ENCODE measurements at places on chromosomes 5 and 9.

- no peak for DNase-seq
These were observed 50.4 kb downstream of the MAPKAP1 start for GRCh38 chr9:125656560-125656959.

GRCh38 chr9:114925672-114926071 is 4.7 kb downstream of the TNFSF8 start:
- DNase-seq, result no peak

- no peak for DNase-seq
These were observed 23.6 kb downstream of the ATG10 start for GRCh38 chr5:81995407-81995806.

DNA sequence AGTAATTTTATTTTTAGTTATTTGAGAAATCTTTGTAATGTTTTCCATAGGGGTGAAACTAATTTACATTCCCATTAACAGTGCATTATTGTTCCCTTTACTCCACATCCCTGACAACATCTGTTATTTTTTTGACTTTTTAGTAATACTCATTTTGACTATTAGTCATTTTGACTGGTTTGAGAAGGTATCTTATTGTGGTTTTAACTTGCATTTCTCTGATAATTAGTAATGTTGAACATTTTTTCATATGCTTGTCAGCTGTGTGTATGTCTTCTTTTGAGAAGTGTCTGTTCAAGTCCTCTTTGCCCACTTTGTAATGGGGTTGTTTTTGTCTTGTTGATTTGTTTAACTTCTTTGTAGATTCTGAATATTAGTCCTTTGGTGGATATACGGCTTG is 27.5 kb downstream of the CCDC152 start:
- no peak for DNase-seq

GRCh38 chr9:120904978-120905301 is 21.7 kb downstream of the TRAF1 start:
- no peak for DNase-seq

DNA sequence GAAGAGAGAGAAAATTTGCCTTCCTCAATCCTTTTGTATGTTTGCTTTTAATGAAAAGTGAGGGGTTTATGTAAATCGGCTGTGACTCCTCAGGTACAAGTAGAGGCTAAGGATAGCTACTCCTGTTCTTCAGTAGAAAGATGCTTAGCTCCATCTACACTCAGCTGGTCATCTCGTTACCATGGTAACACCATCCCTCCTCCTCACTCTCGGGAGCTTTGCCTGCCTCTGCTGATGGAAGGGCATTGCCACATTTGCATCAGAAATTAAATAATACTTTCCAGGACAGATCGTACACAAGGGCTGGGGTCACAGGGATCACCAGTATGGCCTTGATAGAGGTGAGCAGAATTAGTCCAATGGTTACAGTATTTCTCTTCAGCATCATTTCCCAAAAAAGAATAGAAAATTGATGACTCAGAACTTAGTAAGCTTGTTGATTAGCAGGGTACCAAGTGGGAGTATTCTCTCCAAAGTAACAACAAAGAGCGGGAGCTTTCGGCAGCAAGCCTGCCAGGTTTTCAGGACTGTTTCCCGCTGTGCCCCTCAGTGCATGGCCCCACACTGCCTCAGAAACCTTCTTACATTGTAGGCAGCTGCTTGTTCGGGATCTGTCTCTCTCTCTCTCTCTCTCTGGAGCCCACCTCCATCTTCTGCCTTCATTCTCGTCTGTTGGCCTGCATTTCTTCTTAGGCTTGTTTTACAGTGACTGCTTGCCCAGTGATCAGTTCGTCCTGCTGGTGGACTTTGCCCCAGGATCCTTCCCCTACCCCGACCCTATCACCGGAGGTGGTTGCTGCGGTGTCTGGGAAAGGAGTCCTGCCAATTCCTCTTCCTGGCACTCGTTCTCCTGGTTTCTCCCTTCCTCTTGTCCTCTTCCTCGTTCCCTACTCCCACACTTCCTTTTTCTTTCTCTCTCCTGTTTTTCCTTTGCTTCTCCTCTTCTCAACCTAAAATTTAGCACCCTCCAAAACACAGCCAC is 51.9 kb upstream of the SNAPC3 start:
- no peak for DNase-seq

GRCh38 chr5:68673823-68674180 is 420.0 kb upstream of the SLC30A5 start:
- no peak for DNase-seq

- no peak for DNase-seq
These were observed 51.4 kb upstream of the SMAD5 start for GRCh38 chr5:136081217-136081591.

DNA sequence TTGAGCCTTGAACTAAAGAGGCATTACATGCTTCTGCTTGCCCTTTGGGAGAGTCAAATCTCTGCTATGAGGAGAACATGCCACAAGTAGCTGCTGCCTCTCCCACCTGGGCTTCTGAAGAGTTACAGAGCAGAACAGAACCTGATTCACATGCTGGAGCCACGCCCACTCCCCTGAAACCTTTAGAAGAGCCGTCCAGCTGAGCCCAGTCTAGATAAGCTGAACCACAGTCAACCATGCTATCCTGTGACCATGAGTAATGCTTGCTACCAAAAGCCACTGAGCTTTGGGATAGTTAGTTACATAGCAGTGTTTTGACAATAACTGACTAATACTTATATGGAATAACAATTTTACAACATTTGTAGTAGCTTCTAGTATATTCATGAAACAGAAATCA is 111.0 kb upstream of the VCAN start:
- DNase-seq, result no peak

DNA sequence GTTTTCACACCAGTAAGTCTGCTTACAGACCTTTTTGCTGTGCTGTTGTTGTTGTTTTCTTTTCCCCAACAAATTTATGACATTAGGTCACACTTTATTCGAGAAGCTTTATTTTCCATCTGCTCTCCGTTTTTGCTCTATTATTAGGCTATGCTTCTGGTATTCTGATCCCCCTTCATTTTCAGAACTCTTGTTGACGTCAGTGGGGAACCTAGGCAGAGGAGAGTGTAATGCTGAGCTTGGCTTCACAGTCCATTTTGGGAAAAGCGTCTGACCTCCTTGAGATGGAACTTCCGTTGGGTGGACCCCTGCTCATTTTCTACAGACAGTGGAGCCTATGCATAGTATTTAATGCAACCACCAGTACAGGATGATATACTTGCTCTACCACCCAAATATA is 387.9 kb upstream of the MEF2C start:
- DNase-seq, result no peak

GRCh38 chr9:33375841-33376321 is 26.5 kb downstream of the AQP7 start:
- no peak for DNase-seq

- no peak for DNase-seq
These were observed 246.7 kb downstream of the GAS1 start for GRCh38 chr9:86700629-86701028.

DNA sequence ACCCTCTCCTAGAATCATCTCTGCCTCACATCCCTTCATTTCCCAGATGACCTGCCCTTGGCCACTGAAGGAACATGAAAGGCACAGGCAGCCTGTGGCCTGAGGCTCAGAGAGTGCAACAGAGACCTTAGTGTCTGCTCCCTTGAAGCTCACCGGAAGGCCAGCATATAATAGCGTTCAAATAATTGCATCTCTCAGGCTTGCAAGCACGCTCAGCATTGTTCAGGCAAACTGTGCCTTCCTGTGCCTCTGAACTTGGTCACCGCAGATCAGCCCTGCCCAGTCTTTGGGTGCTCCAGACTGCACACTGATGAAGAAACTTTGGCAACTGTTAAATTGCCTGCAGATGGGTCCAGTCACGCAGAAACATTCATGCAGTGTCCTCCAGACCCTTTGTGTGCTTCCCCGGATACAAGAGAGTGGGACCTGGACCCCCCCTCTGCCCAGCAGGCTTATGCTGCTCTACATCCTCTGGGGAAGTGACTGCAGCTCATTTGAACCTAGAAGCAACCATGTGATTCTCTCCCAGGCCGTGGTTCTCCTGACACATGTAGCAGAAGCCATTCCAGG is 216.0 kb upstream of the ANKRD55 start:
- no peak for DNase-seq

- DNase-seq, result no peak
These were observed 144.0 kb downstream of the ATG10 start for GRCh38 chr5:82115858-82116257.

DNA sequence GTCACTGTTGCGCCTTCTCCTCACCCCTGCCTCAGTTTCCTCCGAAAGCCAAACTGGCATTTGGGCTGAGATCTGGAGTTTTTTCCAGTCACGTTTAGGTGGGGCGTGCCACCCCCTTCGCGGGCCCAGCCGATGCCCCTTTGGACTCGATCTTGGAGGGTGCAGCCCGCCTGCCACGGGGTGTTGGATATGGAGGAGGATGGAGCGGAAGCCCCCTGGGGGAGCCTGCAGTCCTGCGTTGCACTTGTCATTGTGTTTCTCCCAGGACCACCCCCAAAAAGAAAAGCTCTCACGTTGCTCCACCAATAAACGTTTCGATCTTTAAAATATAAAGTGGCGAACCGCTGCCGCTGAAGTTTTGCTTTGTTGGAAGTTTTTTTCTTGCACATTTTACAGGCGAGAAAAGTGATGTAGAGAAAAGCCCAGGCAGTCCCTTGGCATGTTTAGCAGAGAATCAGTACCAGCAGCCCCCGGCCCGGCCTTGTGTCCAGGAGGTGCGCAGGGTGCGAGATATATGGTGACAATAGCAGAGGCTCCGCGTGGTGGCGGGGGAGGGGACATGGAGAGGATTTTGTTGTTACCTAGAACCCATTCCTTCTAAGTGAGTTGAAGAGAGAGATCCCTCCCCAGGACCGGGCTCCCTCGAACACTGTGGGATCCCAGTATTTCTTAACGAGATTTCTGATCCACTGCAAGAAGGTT is 681 bp downstream of the F2R start:
- peak; percentile 35 for DNase-seq

DNA sequence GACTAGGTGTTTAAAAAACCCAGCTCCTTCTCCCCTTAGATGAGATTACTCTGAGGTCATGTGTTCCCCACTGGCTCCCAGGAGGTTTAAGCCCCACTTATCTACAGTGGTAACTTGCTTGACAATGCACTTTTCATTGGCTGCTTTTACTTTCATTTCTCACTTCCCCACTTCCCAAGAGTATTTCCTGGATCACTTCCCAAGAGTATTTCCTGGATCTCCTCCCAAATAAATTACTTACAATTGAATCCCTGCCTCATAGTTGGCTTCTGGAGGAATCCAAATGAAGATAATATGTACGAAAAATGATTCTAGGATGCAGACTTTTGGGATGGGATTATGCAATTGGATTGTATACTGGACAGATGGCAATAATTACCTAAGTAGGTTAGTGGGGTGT is 47.1 kb upstream of the CHSY3 start:
- no peak for DNase-seq

DNA sequence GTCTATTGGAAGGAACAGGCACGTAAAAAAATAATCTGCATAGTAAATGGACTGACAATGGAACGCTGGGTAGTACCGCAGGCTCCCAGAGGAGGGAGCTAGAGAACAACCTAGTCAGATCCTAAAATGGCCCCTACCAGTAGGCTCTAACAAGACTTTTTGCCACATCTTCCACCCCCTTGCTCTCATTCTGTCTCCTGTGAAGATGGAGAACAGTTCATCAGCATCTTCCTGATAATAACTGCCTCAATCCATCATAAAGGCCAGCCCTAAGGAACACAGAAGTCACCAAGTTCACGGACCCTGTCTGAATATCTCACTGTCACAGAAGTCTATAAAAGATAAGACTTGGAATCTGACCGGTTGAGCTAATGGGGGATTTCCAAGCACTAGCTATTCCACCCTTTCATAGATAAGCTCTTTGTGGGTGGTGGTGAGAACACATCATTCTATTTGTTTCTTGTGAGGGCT is 133.4 kb downstream of the SLC1A3 start:
- DNase-seq, result peak; percentile 64

DNA sequence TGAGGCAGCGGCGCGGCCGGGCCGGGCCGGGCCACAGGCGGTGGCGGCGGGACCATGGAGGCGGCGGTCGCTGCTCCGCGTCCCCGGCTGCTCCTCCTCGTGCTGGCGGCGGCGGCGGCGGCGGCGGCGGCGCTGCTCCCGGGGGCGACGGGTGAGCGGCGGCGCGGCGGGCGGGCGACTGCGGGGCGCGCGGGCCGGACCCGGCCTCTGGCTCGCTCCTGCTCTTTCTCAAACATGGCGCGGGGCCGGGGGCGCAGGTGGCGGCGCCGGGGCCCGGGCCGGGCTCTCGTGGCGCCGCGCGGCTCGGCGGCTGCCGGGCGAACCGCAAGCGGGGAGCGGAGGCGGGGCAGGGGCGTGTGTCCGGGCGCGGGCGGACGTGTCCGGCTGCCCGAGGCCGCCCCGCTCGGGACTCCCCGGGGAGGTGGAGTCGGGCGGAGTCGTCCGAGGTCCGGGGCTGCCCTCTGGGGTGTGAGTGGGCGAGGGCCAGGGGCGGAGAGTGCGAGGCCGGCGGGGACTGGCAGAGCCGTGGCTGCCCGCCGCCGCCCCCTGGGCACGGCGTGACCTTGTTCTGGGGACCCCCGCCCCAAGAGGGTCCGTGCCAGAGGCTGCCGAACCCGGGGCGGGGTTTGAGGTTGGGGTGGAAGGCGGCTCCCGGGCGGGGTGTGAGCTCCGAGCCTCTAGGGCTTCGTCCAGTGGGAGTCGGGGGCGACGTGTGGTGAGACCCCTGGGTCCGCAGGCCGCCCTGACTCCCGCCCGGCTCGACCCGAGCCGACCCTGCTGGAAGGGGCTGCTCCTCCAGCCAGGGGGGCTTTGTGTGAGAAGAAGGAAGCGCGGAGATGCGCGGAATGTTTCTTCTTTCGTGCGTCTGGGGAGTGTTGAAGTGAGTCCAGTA is 485 bp downstream of the TGFBR1 start:
- DNase-seq, result peak; percentile 35

All from CD4-positive, alpha-beta T cell treated with Interleukin-6 for 4 hours (primary cell).